ENCODE measurements at places on chromosomes 3 and 15.
A peak's percentile ranks its signal among the peaks of the same experiment; 100 is the strongest.

GRCh38 chr15:31387092-31387478, 60.5 kb downstream of the KLF13 start:
- DNase-seq, result no peak

GRCh38 chr3:192573240-192573639, 154.1 kb downstream of the FGF12 start:
- no peak for DNase-seq

DNA sequence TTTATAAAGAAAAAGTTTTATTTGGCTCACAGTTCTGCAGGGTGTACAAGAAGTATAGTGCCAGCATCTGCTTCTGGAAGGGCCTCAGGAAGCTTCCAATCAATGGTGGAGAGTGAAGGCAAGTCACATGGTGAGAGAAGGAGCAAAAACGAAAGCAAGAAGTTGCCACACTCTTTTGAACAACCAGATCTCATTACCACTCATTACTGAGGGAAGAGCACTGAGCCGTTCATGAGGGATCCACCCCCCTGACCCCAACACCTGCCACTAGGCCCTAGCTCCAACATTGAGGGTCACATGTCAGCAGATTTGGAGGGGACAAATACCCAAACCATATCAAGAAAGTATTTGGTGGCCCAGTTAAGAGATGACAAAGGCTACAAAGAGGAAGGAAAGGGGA, 239.3 kb upstream of the UBE2E1 start:
- no peak for DNase-seq

- DNase-seq, result no peak
Measured at GRCh38 chr3:100207886-100208285, 52.9 kb upstream of the TBC1D23 start.

DNA sequence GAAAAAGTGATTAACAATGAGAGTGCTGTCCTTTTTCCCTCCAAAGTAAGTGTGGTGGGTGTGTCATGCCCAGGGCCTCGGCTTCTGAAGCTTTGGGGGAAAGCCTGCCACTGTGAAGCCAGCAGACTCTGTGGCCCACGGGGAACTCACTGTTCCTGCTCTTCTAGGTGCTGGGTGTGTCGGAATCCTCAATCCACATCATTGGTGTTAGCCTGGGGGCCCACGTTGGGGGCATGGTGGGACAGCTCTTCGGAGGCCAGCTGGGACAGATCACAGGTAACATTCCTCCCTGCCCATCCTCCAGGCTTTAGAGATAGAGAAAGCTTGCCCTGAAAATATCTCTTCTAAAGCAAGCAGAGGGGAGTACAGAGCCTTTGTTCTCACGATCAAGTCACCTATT, 11.6 kb downstream of the PLA1A start:
- DNase-seq, result no peak

- no peak for DNase-seq
Measured at GRCh38 chr3:6425289-6425820, 435.6 kb upstream of the GRM7 start.

DNA sequence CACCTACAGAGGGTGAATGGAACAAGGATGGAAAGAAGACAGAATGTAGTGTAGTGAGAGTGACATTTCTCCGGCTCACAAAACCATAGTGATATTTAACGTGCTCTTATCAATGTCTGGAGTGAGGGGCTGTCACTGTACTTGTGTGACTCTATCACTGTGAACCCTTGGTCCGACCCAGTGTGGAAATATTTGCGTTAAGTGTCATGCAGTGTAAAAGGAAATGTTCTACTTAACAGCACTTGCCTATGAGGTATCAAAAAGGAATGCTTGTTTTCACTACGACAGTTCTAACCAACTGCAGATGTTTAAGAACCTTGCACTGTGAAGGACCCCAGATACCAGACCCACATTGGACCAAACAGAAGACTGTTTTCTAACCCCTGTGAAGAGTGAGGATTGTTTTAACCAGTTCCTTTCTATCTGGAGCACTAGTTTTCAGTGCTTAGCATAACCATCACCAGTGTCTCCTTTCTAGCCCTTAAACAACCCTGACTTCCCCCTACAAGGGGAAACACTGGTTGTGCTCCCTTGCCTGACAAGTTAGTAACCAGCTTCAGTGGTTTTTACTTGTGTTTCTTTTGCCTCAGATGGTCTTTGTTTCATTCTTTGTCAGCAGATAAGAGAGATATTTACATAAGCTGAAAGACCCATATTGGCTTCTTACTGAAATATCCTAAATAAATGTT, 144.7 kb upstream of the ABHD17C start:
- DNase-seq, result no peak

DNA sequence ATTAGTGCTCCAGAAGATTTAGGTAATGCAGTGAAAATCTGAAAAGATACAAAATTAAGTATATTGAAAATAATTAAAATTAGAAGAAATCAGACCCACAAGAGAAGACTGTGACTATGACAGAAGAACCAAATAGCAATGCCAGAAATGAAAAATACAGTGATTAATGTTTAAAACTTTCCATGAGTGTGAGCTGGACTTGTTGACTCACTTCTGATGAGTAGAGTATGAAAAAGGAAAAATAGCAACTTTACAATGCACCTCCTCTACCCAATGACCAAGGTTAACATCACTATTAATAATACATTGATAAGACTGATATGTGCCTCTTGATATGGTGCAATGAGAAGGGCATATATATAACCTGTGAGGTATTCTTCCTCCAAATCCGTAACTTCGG, 39.3 kb upstream of the SLC22A13 start:
- DNase-seq, result no peak

GRCh38 chr15:86608461-86609205, 529.0 kb downstream of the AGBL1 start:
- DNase-seq, result no peak

DNA sequence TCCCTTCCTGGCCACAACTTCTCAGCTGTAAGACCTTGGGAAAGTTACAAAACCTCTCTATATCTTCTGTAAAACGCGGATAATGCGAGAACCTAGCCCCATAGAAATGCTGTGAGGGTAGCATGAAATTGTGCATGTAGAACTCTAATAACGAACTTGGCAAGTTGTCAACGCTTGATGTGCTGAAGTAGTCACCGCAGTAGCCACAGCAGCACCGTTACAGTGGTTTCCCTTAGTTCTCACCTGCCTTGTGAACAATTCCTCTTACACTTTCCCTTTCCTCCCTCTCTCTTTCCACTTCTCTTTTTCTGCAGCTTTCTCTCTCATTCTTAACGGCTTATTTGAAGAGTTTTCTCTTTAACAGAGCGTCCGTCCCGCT, 447 bp upstream of the SHQ1 start:
- peak; percentile 29 for DNase-seq

- no peak for DNase-seq
Measured at GRCh38 chr3:152321200-152321954, 52.6 kb downstream of the MBNL1 start.

Measured in NCI-H524 (cell line).